Vagina (tissue), 2 donors: ENCODE measurements at places on chromosomes 11 and 22. TPM values are rescaled to one million over a fixed set of nuclear protein-coding genes. Genes with fewer than 3 reads are reported as not detected.
A peak's percentile ranks its signal among the peaks of the same experiment; 100 is the strongest.

DNA sequence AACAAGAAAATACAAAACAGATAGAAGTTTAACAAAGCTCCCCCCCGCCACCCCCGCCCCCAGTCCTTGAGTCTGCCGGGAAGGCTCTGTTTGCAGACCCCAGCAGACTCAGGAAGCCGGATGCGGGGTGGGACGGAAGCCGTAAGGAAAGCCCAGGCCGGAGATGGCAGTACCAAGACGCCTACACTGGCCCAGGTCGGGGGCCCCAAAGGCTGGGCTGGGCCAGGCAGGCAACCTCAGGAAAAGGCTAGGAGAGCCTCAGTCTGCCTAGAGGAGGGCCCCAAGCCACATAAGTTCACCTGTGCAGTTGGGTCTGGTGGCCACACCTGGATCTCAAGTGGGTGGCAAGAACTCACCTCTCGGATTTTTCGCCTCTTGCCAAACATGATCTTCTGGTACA lies 4.0 kb upstream of the GAL3ST1 start:
- DNase-seq: no peak
- H3K4me3 ChIP-seq: no peak overlapping the region
- H3K4me1 ChIP-seq: peaks cover 16% of the 10 kb centered on the region
- no peak overlapping the region for H3K27ac ChIP-seq

- DNase-seq: no peak
- no peaks in the 10 kb centered on the region for H3K27me3 ChIP-seq
- no peaks in the 10 kb centered on the region for H3K36me3 ChIP-seq
- H3K4me3 ChIP-seq: no peak overlapping the region
- no peaks in the 10 kb centered on the region for H3K4me1 ChIP-seq
Measured at GRCh38 chr11:103591554-103591953, 444.9 kb upstream of the DDI1 start.

GRCh38 chr11:7714786-7715185 lies 8.5 kb upstream of the OVCH2 start:
- no peak overlapping the region for H3K27ac ChIP-seq
- H3K27me3 ChIP-seq: no peaks in the 10 kb centered on the region
- H3K36me3 ChIP-seq: no peaks in the 10 kb centered on the region
- no peak overlapping the region for H3K4me3 ChIP-seq
- DNase-seq: no peak

DNA sequence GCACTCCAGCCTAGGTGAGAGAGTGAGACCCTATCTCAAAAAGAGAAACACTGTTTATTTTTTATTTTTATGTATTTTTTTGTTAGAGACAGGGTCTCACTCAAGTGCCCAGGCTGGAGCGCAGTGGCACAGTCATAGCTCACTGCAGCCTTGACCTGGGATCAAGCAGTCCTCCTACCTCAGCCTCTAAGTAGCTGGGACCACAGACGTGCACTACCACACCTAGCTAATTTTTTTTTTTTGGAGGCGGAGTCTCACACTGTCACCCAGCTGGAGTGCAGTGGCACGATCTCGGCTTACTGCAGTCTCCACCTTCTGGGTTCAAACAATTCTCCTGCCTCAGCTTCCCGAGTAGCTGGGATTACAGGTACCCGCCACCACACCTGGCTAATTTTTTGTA lies 6.4 kb downstream of the RBX1 start:
- DNase-seq: no peak
- peaks cover 31% of the 10 kb centered on the region for H3K36me3 ChIP-seq
- H3K4me1 ChIP-seq: peaks cover 7% of the 10 kb centered on the region
- no peak overlapping the region for H3K27ac ChIP-seq
- no peak overlapping the region for H3K4me3 ChIP-seq
- H3K27me3 ChIP-seq: no peaks in the 10 kb centered on the region

The TRIM34 gene
- 6.9 TPM for total RNA-seq

DNA sequence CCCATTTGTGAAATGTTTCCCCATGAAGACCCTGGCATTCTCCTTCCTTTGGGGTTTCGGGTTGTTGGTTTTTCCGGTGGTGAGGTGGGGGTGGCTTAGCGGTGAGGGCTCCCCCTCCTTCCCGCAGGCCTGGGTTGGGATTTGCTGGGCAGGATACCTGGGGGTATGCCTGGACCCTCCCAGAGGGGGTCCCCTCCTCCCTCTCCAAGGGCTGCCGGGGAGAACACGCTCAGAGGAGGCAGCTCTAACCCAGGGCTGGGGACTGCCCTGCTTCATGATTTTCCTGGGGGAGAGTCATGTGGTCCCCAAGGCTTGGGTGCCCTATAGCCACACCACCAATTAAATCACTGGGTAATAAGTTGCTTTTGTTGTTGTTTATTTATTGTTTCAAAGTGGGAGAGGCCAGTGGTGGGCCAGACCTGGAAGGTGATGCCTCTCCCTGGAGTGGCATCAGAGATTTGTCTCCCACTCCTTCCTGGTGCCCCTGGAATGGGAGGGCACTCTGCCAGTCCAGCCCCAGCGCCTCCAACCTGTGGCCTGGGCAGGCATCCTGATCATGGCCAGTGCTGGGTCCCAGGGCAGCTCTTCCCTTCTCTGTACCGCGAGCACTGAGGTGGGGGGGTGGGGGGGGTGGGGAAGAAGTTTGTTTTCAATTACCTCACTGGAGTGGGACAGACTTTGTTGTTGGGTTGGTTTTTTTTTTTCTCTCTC lies 1.3 kb upstream of the CLCF1 start:
- peaks cover 67% of the 10 kb centered on the region for H3K4me1 ChIP-seq
- peak overlapping the region; percentile 98 for H3K27ac ChIP-seq
- DNase-seq: no peak
- H3K4me3 ChIP-seq: peak overlapping the region; percentile 81
- no peaks in the 10 kb centered on the region for H3K27me3 ChIP-seq

The CHRNA10 gene
- total RNA-seq: not detected

DNA sequence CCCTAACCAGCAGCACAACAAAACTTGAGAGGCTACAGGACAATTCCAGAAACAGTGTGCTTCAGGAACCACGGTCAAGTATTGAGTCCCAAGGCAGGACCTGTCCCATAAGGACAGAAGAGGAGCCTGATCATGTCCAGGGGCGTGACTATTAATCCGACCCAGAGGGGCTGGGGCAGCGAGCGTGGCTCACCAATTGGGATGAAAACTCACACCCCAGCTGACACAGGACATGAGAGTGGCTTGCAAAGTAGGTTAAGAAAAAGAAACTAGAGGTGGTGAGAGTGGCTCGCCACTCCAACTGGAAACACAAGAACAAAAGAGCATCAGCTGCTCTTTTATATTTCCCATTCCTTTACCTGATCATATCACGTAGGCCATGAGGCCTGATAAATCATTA lies 16.0 kb upstream of the FEZ1 start:
- H3K27ac ChIP-seq: no peak overlapping the region
- H3K36me3 ChIP-seq: no peaks in the 10 kb centered on the region
- H3K4me1 ChIP-seq: no peaks in the 10 kb centered on the region
- DNase-seq: no peak
- no peaks in the 10 kb centered on the region for H3K27me3 ChIP-seq

- H3K27me3 ChIP-seq: no peaks in the 10 kb centered on the region
- peaks cover 13% of the 10 kb centered on the region for H3K4me1 ChIP-seq
- peak; percentile 89 for DNase-seq
- peak overlapping the region; percentile 98 for H3K27ac ChIP-seq
Measured at GRCh38 chr22:41021613-41022454, 70.6 kb upstream of the EP300 start.

The RASSF10 gene
- 3.7 TPM for total RNA-seq

DNA sequence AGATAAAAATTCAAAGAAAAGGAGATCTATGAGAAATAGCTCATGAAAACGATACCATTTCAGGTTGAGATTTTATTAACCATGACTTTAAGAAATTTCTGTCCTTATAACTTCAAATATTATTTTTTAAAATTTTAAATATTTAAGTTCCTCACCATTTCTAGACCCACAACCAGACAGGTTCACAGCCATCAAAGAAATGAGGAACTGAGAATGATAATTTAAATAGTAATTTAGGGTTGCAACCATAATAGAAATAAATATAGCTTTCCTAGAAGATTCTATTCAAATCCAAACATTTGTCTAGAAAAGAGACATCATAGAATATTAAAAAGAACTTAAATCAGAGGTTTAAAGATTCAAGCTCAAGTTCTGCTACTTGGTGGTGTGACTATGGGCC lies 5.9 kb upstream of the VWA5A start:
- no peak overlapping the region for H3K27ac ChIP-seq
- no peaks in the 10 kb centered on the region for H3K36me3 ChIP-seq
- no peaks in the 10 kb centered on the region for H3K27me3 ChIP-seq
- no peaks in the 10 kb centered on the region for H3K4me1 ChIP-seq
- no peak overlapping the region for H3K4me3 ChIP-seq

The FAM83F gene
- 12.8 TPM for total RNA-seq

The GLYAT gene
- total RNA-seq: not detected

GRCh38 chr11:111530091-111530490 lies 10.4 kb upstream of the LAYN start:
- no peaks in the 10 kb centered on the region for H3K36me3 ChIP-seq
- no peaks in the 10 kb centered on the region for H3K27me3 ChIP-seq
- no peak overlapping the region for H3K4me3 ChIP-seq
- H3K4me1 ChIP-seq: no peaks in the 10 kb centered on the region

DNA sequence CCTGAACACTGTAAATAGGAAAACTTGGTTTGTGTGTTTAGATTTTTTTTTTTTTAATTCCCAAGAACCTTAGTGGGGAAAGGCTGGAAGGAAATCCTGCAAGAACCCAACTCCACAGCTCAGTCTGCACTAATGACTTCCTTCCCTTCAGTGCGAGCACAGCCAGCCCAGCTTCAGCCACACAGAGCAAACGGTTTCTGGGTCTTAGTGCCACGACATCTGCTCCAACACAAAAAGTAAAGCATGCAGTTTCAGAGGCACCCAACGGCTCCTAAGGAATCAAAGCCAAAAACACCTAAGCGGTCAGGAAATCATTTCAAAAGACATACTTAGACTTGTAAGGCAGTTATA lies 236.1 kb downstream of the TTC28 start:
- peaks cover 35% of the 10 kb centered on the region for H3K4me1 ChIP-seq
- H3K4me3 ChIP-seq: peak overlapping the region; percentile 50
- H3K27me3 ChIP-seq: no peaks in the 10 kb centered on the region
- no peaks in the 10 kb centered on the region for H3K36me3 ChIP-seq
- DNase-seq: no peak

The PIK3IP1 gene
- 32.4 TPM for total RNA-seq

- no peak overlapping the region for H3K27ac ChIP-seq
- no peak for DNase-seq
- no peaks in the 10 kb centered on the region for H3K36me3 ChIP-seq
- no peaks in the 10 kb centered on the region for H3K27me3 ChIP-seq
Measured at GRCh38 chr22:43313890-43314474, 29.2 kb downstream of the SCUBE1 start.

The IGSF22 gene
- total RNA-seq: not detected

The TMEM109 gene
- total RNA-seq: 127 TPM

The EHF gene
- 121 TPM for total RNA-seq

The IRAG1 gene
- 18.2 TPM for total RNA-seq

The CNTF gene
- total RNA-seq: not detected

GRCh38 chr11:79113054-79113690 lies 327.7 kb downstream of the TENM4 start:
- H3K4me3 ChIP-seq: no peak overlapping the region
- H3K27ac ChIP-seq: no peak overlapping the region
- H3K27me3 ChIP-seq: no peaks in the 10 kb centered on the region
- H3K4me1 ChIP-seq: no peaks in the 10 kb centered on the region
- DNase-seq: no peak

The GAB4 gene
- not detected for total RNA-seq

DNA sequence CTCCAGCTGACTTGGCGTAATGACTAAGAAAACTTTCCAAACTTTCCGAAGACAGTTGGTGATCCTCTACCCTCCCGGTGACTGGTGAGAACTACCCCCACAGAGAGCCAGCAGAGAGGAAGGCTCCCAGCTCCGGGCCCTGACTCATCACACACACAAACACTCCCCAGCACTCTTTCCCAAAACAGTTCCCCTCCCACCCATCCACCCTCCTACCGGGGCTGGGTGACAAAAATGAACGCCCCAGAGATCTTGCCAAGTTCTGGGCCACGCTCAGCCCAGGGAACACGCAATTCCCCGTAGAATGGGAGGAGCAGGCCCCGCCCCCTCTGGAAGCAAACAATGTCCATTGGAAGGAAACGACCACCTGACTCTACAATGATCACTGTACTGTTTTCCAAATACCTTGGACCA lies 21.3 kb upstream of the JAM3 start:
- DNase-seq: no peak
- H3K4me1 ChIP-seq: peaks cover 26% of the 10 kb centered on the region
- H3K27ac ChIP-seq: peak overlapping the region; percentile 73
- H3K4me3 ChIP-seq: no peak overlapping the region

DNA sequence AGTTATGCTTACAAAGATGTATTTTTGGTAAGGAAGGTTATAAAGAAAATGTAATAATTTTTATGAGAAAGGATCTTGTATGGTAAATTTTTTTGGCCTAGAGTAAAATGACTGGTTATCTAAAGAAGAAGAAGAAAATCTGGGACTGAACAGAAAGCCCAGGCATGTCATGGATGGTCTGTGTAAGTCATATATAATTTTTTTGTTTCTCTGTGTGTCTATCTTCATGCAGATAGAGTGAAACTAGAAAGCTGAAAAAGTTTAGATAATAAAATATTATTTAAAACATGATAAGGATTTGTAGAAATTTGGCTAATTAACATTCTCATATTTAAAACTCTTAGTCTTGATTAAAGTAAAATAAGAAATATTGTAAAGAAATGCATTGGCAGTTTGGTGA lies 27.6 kb upstream of the MPEG1 start:
- no peaks in the 10 kb centered on the region for H3K4me1 ChIP-seq
- H3K4me3 ChIP-seq: no peak overlapping the region
- DNase-seq: no peak

The DEUP1 gene
- total RNA-seq: not detected

- peak overlapping the region; percentile 99 for H3K27ac ChIP-seq
- peaks cover 22% of the 10 kb centered on the region for H3K36me3 ChIP-seq
- DNase-seq: no peak
- H3K4me3 ChIP-seq: peak overlapping the region; percentile 69
- H3K4me1 ChIP-seq: peaks cover 90% of the 10 kb centered on the region
Measured at GRCh38 chr11:75562836-75563484, 907 bp downstream of the SERPINH1 start.

DNA sequence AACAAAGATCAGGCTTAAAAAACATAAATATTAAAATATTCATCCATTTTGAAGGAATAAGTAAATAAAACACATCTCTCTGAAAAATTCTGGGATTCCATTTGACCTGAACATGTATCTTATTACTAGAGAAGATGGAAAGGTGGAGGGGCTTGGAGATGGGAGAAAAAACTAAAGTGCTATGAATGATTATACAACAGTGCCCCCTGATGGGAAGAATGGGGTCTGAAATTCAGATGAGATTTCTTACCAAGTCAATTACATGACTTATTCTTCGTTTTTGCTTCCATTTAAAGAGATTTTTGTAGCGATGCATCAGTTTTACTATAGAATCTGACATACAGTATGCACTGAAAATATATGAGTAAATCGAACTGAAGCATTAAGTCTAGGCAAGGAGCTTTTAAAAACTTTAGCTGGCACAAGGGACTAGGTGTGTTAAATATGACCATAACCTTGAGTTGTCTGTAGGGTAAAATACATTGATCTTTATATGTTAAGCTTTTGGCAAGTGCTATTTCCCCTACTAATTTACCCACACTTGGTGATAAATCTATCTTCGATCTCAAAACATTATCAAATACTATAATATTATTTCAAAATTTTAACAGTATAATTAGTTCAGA lies 718.8 kb downstream of the CNTN5 start:
- H3K4me1 ChIP-seq: no peaks in the 10 kb centered on the region
- DNase-seq: no peak
- no peaks in the 10 kb centered on the region for H3K36me3 ChIP-seq
- H3K4me3 ChIP-seq: no peak overlapping the region

- no peak for DNase-seq
- H3K27me3 ChIP-seq: no peaks in the 10 kb centered on the region
- no peaks in the 10 kb centered on the region for H3K36me3 ChIP-seq
- no peak overlapping the region for H3K4me3 ChIP-seq
Measured at GRCh38 chr22:42459287-42460063, 27.3 kb upstream of the NFAM1 start.
